ENCODE measurements at places on chromosomes 2 and 18. TPM values are rescaled to one million over a fixed set of nuclear protein-coding genes. Genes with fewer than 3 reads are reported as not detected.

The PROM2 gene
- total RNA-seq: 11.8 TPM

GRCh38 chr2:109623297-109623696 lies 9.1 kb downstream of the SOWAHC start:
- DNase-seq: no peak

- no peak for DNase-seq
Observed at GRCh38 chr2:188984680-188985079, 10.5 kb downstream of the COL3A1 start.

DNA sequence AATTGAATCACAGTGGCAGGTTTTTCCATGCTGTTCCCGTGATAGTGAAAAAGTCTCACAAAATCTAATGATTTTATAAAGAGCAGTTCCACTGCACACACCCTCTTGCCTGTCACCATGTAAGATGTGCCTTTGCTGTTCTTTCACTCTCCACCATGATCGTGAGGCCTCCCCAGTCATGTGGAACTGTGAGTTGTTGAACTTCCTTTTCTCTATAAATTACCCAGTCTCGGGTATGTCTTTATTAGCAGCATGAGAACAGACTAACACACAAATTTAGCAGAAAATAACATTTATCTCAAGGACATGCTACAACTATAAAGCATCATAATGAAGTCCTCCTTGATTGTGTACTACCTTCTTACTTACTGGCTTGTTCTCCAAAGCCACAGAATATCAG lies 1526.0 kb downstream of the LRP1B start:
- DNase-seq: no peak

The DNPEP gene
- total RNA-seq: 67.6 TPM

- no peak for DNase-seq
Observed at GRCh38 chr2:196360650-196361049, 189.3 kb upstream of the STK17B start.

GRCh38 chr18:25166113-25166512 lies 185.9 kb downstream of the ZNF521 start:
- no peak for DNase-seq

- DNase-seq: no peak
Observed at GRCh38 chr2:38064801-38065501, 11.0 kb downstream of the CYP1B1 start.

The DNAH6 gene
- total RNA-seq: 0.18 TPM
